Activated naive CD8-positive, alpha-beta T cell treated with anti-CD3 and anti-CD28 coated beads for 36 hours (primary cell): ENCODE measurements at places on chromosomes 7 and 10. TPM values are rescaled to one million over a fixed set of nuclear protein-coding genes. Genes with fewer than 3 reads are reported as not detected.
A peak's percentile ranks its signal among the peaks of the same experiment; 100 is the strongest.

Gene CROT
- total RNA-seq = 7.0 TPM

DNA sequence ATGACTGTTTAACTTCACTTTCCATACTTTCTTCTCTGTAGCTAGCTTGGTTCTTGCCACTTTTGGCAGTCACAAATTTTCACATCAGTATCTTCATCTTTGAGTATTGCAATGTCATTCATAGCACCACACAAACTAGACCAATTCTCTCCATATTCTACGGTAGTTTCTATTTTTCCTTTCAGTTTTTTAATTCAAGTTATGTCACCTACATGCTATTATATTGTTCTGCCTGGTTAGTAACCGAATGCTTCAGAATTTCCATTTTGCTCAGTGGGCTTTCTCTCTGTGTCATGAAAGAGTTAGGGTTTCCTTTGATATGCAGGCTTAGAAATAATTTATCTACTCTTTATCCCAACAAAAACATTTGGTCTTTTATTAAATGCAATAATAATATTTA, 896.5 kb downstream of the GATA3 start:
- no peak overlapping the region for H3K27ac ChIP-seq
- peaks cover 3% of the 10 kb centered on the region for H3K4me1 ChIP-seq
- H3K36me3 ChIP-seq = peaks cover 2% of the 10 kb centered on the region
- no peak overlapping the region for H3K4me3 ChIP-seq

Gene INSYN2A
- not detected for total RNA-seq

Gene CALHM1
- not detected for total RNA-seq

GRCh38 chr10:24898501-24898900, 53.9 kb downstream of the PRTFDC1 start:
- peaks cover 60% of the 10 kb centered on the region for H3K4me1 ChIP-seq
- H3K36me3 ChIP-seq = peaks cover 20% of the 10 kb centered on the region
- H3K27me3 ChIP-seq = no peaks in the 10 kb centered on the region
- H3K4me3 ChIP-seq = no peak overlapping the region
- H3K27ac ChIP-seq = no peak overlapping the region

Gene ATRNL1
- 0.41 TPM for total RNA-seq

Gene PWWP2B
- total RNA-seq = 3.1 TPM

DNA sequence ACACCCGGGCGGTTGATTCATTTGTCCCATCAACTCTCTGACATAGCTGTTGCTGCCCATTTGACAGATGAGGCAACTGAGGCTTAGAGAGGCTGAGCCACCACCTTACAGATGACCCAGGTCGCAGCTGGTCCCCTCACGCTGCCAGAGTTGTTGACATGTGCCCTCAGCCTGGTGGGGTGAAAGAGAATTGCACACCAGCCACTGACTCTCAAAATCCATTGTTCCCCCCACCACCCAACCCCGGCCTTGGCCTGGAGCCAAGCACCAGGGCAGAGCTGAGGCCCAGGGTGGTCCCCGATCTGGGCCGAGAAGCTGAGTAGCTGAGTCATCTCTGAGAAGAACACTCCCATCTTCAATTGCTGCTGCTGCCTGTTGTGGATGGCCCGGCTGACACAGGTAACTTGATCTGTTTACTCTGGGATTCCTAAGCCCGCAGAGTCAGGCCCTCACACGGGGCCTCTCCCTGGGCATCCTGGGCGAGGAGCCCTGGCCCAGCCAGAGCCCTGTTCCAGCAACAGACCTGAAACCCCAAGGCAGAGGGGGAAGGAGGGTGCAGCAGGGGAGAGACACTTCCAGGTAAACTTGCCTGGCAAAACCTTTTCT, 27.5 kb downstream of the PVRIG start:
- no peak overlapping the region for H3K4me3 ChIP-seq
- H3K4me1 ChIP-seq = peaks cover 27% of the 10 kb centered on the region
- H3K36me3 ChIP-seq = no peaks in the 10 kb centered on the region
- H3K27me3 ChIP-seq = no peaks in the 10 kb centered on the region
- H3K27ac ChIP-seq = no peak overlapping the region
- DNase-seq = no peak

DNA sequence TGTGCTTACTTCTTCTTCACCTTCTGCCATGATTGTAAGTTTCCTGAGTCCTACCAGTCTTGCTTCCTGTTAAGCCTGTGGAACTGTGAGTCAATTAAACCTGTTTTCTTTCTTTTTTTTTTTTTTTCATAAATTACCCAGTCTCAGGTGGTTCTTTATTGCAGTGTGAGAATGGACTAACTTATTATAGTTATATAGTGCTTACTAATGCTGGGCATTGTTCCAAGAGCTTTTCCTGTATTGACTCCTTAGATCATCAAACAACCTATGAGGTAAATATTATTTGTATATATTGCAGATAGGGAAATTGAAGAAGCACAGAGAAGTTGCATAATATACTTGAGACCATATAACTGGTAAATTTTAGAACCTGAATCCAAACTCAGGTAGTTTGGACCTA, 98.1 kb downstream of the MBL2 start:
- no peaks in the 10 kb centered on the region for H3K36me3 ChIP-seq
- no peak for DNase-seq
- no peaks in the 10 kb centered on the region for H3K27me3 ChIP-seq

DNA sequence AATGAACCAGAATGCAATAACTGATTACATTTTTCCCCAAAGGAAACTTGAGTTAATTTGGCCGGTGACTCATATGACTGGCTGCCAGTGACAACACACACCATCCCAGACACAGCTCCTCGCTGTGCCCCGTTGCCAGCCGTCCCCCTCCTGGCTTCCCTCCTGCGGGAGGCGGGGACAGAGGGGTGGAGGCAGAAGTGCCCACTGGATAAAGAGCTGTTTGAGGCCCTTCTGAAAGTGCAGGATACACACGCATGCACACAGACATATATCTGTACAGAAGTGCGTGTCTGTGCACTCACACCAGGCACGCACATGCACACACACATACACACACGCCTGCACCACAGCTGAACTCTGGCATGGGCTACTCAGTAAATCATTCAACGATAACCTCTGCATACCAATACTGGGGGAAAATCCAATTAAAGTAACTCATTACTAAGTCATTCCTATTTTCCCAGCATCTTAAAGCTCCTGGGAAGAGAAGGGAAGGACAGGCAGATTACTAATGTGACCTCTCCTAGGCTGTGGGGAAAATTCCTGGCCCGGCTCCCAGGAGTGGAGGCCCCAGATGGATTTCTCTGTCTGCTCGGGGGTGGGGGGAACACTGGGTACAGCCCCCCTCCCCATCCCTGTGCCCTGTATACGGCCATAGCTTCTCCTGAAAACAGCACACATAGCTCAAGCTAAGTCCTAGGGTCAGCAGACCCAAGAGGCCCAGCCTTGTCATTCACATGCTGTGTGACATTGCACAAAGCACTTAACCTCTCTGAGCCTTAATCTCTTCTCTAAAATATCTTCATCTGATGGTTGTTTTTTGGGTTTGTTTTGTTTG, 52.3 kb upstream of the MYL10 start:
- no peak overlapping the region for H3K4me3 ChIP-seq
- no peaks in the 10 kb centered on the region for H3K27me3 ChIP-seq

- no peaks in the 10 kb centered on the region for H3K27me3 ChIP-seq
- H3K27ac ChIP-seq = no peak overlapping the region
- no peaks in the 10 kb centered on the region for H3K36me3 ChIP-seq
- H3K4me3 ChIP-seq = no peak overlapping the region
- no peak for DNase-seq
Observed at GRCh38 chr10:56823849-56824248, 462.8 kb upstream of the ZWINT start.

Gene FAM20C
- total RNA-seq = 1.1 TPM

DNA sequence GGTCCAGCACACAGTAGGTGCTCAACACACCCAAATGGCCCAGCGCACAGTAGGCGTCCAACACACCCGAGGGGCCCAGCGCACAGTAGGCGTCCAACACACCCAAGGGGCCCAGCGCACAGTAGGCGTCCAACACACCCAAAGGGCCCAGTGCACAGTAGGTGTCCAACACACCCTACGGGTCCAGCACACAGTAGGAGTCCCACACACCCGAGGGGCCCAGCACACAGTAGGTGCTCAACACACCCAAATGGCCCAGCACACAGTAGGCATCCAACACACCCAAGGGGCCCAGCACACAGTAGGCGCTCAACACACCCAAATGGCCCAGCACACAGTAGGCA, 80.8 kb downstream of the FOXL3 start:
- H3K36me3 ChIP-seq = no peaks in the 10 kb centered on the region
- no peak overlapping the region for H3K27ac ChIP-seq
- H3K4me3 ChIP-seq = no peak overlapping the region
- no peak for DNase-seq

Gene ATE1
- 22.5 TPM for total RNA-seq

DNA sequence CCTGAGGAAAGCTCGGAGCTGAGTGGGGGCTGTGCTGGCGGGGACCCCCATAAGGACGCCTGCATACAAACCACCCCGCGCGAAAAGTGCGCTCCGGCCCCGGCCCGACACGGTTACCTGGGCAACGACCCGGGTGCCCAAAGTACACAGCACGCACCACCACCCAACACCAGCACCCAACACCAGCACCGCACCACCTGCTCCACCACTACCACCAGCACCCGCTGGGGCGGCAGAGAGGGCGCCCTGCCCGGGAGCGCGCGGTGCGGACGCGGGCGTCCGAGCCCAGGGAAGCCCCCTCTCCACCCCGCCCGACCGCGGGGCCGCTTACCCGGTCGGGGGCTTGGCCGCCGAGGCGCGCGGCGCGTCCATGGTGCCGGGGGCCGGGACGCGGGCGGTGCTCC, 345 bp downstream of the COBL start:
- no peak for DNase-seq
- H3K4me1 ChIP-seq = peaks cover 3% of the 10 kb centered on the region
- no peak overlapping the region for H3K27ac ChIP-seq
- peak overlapping the region; percentile 45 for H3K4me3 ChIP-seq
- peaks cover 56% of the 10 kb centered on the region for H3K27me3 ChIP-seq
- H3K36me3 ChIP-seq = no peaks in the 10 kb centered on the region

Gene DGKI
- total RNA-seq = 1.8 TPM

Gene NCF1
- total RNA-seq = 2.5 TPM

GRCh38 chr7:5396542-5396941, 27.1 kb downstream of the TNRC18 start:
- H3K4me1 ChIP-seq = peaks cover 13% of the 10 kb centered on the region
- peak; percentile 64 for DNase-seq
- peaks cover 8% of the 10 kb centered on the region for H3K36me3 ChIP-seq
- peak overlapping the region; percentile 74 for H3K4me3 ChIP-seq

Gene LRIT1
- total RNA-seq = not detected

DNA sequence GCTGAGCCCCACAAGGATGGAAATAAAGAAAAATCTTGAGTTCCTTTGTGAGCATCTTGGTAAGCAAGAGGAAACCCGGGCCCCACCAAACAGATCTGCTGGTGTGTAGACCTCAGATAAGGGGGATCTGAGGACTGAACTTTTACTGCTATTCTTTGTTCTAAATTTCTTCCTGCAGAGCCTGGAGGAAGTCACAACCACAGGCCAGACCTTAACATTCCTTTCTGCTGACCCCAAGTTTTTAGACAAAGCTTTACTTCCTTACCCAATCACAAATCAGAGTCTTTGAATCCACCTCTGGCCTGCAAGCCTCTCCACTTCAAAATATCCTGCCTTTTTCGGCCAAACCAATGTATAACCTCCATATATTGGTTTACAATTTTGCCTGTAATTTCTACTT, 352.6 kb upstream of the AUTS2 start:
- no peak for DNase-seq
- no peak overlapping the region for H3K27ac ChIP-seq
- no peaks in the 10 kb centered on the region for H3K36me3 ChIP-seq
- H3K27me3 ChIP-seq = peaks cover 8% of the 10 kb centered on the region

DNA sequence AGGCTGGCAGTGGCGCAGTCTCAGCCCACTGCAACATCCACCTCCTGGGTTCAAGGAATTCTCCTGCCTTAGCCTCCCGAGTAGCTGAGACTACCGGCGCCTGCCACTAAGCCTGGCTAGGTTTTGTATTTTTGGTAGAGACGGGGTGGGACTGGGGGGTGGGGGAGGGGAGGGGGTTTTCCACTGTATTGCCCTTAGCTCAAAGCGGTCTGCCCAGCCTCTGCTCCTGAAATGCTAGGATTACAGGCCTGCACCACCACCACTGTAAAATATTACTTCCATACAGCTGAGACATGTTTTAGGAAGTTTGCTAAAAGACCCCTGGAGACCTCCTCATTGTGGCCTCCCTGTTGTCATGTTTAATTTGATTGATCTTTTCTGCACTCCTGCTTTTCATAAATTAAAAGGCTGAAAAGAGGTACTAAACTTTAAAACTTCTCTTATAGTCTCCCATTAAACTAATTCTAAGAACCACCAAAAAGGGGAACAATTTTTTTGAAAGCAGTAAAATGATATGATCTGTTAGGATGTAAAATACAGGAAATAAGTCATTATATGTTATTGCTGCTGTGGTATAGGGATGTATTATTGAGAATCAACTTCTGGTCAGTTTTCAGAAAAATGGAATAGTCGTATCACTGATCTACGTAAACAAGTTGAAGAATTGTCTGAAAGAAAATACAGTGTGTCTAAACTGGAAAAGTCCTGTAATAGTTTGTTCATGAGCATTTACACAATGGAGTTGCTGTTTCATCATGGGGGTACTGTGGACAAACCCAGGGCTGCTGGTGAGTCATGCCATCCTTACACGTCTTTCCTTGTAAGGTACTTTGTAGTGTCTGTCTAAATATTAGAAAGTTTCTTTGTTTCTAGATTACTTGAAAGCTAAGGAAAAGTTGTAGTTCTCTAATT, 72.9 kb upstream of the TMEM248 start:
- peak overlapping the region; percentile 81 for H3K27ac ChIP-seq
- H3K4me1 ChIP-seq = peaks cover 25% of the 10 kb centered on the region
- H3K36me3 ChIP-seq = no peaks in the 10 kb centered on the region
- DNase-seq = no peak
- no peak overlapping the region for H3K4me3 ChIP-seq
- peaks cover 4% of the 10 kb centered on the region for H3K27me3 ChIP-seq

DNA sequence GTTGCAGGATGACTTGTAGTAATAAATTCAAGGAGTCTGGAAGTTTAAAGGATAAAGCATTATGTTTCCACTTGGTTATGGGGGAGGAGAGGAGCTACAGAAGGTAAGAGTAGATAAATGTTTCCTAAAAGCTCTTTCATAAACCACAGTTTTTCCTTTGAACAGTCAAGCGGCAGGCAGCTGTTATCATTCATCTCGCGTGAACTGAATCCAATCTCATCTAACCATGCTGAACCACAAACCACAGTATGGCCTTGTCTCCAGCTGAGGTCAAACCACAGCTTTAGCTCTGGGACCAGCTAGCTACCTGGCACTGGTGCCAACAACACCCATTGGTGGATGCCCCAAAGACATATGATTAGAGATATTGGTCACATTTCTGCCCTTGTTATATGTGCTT, 63.3 kb downstream of the NOC3L start:
- no peaks in the 10 kb centered on the region for H3K36me3 ChIP-seq
- H3K4me1 ChIP-seq = peaks cover 12% of the 10 kb centered on the region
- H3K4me3 ChIP-seq = no peak overlapping the region
- DNase-seq = peak; percentile 3
- no peak overlapping the region for H3K27ac ChIP-seq

GRCh38 chr10:70053841-70054288, 1.2 kb downstream of the MACROH2A2 start:
- H3K27ac ChIP-seq = no peak overlapping the region
- H3K36me3 ChIP-seq = no peaks in the 10 kb centered on the region
- H3K4me3 ChIP-seq = peak overlapping the region; percentile 75
- DNase-seq = peak; percentile 45
- H3K27me3 ChIP-seq = peaks cover 54% of the 10 kb centered on the region
